ENCODE measurements at places on chromosomes 7 and 10. TPM values are rescaled to one million over a fixed set of nuclear protein-coding genes. Genes with fewer than 3 reads are reported as not detected.

The ASIC3 gene
- not detected for total RNA-seq

The MRPS33 gene
- total RNA-seq: 16.8 TPM

The EPDR1 gene
- total RNA-seq: 20.0 TPM

The HTRA1 gene
- 121 TPM for total RNA-seq

The ADCYAP1R1 gene
- not detected for total RNA-seq

The ZNF727 gene
- total RNA-seq: under 0.01 TPM

The NAT16 gene
- total RNA-seq: not detected

The ADRB1 gene
- total RNA-seq: 4.0 TPM
